ENCODE measurements at places on chromosomes 2 and 18. TPM values are rescaled to one million over a fixed set of nuclear protein-coding genes. Genes with fewer than 3 reads are reported as not detected.

REG3G gene
- total RNA-seq: 0.87 TPM

MAP2 gene
- 3.3 TPM for total RNA-seq

ERBB4 gene
- 0.59 TPM for total RNA-seq

LRRFIP1 gene
- 120 TPM for total RNA-seq

GRCh38 chr2:236934656-236935055, 151.0 kb upstream of the COPS8 start:
- H3K4me1 ChIP-seq: peaks cover 5% of the 10 kb centered on the region
- H3K27ac ChIP-seq: no peak overlapping the region
- no peak overlapping the region for H3K4me3 ChIP-seq
- no peak for DNase-seq
- no peaks in the 10 kb centered on the region for H3K27me3 ChIP-seq

- no peak for DNase-seq
- H3K27me3 ChIP-seq: no peaks in the 10 kb centered on the region
- H3K27ac ChIP-seq: no peak overlapping the region
Observed at GRCh38 chr2:162629085-162629484, 209.5 kb downstream of the KCNH7 start.

DNA sequence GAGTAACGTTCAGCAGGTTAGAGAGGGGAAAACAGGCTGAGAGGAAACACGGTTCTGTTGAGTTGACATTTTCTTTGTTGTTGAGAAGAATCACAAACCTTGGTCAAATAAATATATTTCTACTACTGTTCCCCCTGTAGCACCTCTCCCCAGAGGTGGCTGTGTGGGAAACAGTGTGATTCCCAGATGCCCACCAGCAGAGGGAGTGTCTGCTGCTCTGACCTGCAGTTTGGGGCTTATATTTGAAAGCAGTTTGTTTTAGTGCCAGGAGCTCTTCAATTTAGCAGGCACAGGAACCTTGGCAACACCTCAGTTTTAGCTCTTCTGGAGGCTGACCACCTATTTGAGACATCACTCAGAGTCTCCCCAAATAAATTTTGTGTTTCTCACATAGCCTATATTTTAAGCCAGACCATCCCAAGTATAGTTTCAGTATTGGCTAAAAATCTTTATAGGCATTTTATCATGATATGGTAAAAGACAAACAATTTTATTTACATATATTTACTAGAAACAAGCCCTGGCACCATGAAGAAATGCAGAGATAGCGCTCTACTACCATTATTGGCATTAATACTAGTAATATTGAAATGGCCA, 75.7 kb downstream of the PIK3C3 start:
- H3K4me3 ChIP-seq: no peak overlapping the region
- peaks cover 88% of the 10 kb centered on the region for H3K36me3 ChIP-seq
- no peaks in the 10 kb centered on the region for H3K4me1 ChIP-seq
- H3K27me3 ChIP-seq: no peaks in the 10 kb centered on the region
- no peak for DNase-seq

- H3K27ac ChIP-seq: no peak overlapping the region
- no peaks in the 10 kb centered on the region for H3K4me1 ChIP-seq
- DNase-seq: no peak
- H3K4me3 ChIP-seq: no peak overlapping the region
- H3K36me3 ChIP-seq: no peaks in the 10 kb centered on the region
- H3K27me3 ChIP-seq: no peaks in the 10 kb centered on the region
Observed at GRCh38 chr2:13768274-13768673, 864.2 kb upstream of the LRATD1 start.
